ENCODE measurements at places on chromosomes 11 and 22. TPM values are rescaled to one million over a fixed set of nuclear protein-coding genes. Genes with fewer than 3 reads are reported as not detected.

DNA sequence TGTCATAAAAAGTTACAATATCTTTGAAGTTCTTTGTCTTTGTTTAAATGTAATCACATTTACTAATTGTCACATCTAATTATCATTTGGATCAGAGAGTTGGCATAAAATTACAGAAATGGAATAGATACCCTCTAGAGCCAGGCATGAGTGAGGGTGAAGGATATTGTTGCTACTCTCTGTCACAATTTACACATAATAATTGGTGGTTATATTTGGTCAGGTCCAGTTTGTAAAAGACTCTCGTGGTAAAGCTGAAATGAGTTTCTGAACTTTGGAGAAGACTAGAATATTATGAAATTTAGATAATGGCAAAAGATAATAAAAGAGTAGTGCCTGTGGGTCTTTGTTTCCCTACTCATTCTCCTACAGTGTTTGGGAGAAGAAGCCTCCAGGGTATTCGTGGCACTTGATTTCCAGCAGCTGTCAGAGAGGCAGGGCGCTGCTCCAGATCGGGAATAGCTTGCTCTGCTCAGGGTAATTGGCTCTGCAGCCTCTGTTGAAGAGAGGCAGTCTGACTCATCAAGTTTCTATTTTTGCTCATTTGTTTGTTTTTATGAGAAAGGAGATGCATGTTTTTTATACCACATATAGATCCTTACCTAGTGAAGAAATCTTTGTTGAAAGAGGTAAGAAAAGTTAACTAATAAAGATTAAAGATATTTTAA, 349.9 kb downstream of the CNTN5 start:
- no peaks in the 10 kb centered on the region for H3K27me3 ChIP-seq
- no peaks in the 10 kb centered on the region for H3K36me3 ChIP-seq
- H3K4me1 ChIP-seq: no peaks in the 10 kb centered on the region
- H3K4me3 ChIP-seq: no peak overlapping the region
- no peak overlapping the region for H3K27ac ChIP-seq

- H3K4me1 ChIP-seq: peaks cover 41% of the 10 kb centered on the region
- DNase-seq: peak; percentile 86
- no peaks in the 10 kb centered on the region for H3K27me3 ChIP-seq
- no peaks in the 10 kb centered on the region for H3K36me3 ChIP-seq
- H3K27ac ChIP-seq: peak overlapping the region; percentile 89
Observed at GRCh38 chr11:44848203-44848962, 102.3 kb downstream of the TP53I11 start.

Gene RASSF10
- 2.9 TPM for total RNA-seq

DNA sequence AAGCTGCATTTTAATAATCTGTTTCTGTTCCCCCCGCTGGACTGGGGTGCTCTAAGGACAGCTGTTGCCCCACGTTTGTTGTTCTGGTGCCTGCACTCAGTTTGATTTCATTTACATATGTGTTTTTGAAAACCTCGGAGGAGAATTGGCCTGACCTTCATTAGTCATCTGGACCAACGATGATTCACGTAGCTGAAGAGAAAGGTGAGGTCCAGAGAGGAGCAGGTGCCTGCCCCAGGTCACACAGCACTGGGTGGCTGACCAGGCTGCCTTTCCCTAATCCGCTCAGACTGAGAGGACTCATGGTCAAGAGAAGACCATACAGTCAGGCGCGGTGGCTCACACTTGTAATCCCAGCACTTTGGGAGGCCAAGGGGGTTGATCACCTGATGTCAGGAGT, 3.8 kb downstream of the CSDC2 start:
- no peak overlapping the region for H3K27ac ChIP-seq
- H3K4me3 ChIP-seq: no peak overlapping the region
- H3K36me3 ChIP-seq: no peaks in the 10 kb centered on the region
- H3K27me3 ChIP-seq: no peaks in the 10 kb centered on the region
- peaks cover 12% of the 10 kb centered on the region for H3K4me1 ChIP-seq
- DNase-seq: no peak

Gene CATSPER1
- not detected for total RNA-seq

DNA sequence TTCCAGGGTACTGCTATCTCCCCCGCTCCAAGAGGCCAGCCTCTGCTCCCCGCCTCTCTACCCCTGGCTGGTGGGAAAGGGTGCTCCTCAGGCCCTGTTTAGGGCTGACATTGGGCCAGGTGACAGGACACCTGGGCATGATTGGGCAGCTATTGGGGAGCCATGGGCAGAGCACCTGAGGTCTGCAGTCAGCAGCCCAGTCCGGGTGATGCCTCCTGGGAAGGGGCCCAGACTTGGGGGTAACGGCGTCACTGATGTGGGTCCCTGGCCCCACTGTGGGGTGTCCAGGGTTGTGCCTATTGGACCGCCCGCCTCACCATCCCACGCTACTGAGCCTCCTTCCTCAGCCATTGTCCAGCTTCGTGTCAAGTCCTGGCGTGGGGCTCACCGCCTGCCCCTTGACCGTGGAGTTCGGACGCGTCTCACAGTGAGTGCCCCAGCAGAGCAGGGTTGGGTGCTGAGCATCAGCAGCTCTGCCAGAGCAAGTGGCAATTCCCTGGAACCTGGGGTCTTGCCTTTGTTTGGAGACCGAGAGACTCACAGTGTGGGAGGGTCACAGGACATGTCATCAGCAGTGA, 2.8 kb upstream of the GATD1 start:
- no peak for DNase-seq
- no peak overlapping the region for H3K27ac ChIP-seq
- no peaks in the 10 kb centered on the region for H3K36me3 ChIP-seq
- no peaks in the 10 kb centered on the region for H3K27me3 ChIP-seq
- H3K4me3 ChIP-seq: no peak overlapping the region
